ENCODE measurements at places on chromosomes 7 and 10. TPM values are rescaled to one million over a fixed set of nuclear protein-coding genes. Genes with fewer than 3 reads are reported as not detected.
A peak's percentile ranks its signal among the peaks of the same experiment; 100 is the strongest.

- no peak for DNase-seq
Measured at GRCh38 chr10:133235932-133236331, 1.7 kb upstream of the VENTX start.

Gene HHEX
- 0.40 TPM for total RNA-seq

DNA sequence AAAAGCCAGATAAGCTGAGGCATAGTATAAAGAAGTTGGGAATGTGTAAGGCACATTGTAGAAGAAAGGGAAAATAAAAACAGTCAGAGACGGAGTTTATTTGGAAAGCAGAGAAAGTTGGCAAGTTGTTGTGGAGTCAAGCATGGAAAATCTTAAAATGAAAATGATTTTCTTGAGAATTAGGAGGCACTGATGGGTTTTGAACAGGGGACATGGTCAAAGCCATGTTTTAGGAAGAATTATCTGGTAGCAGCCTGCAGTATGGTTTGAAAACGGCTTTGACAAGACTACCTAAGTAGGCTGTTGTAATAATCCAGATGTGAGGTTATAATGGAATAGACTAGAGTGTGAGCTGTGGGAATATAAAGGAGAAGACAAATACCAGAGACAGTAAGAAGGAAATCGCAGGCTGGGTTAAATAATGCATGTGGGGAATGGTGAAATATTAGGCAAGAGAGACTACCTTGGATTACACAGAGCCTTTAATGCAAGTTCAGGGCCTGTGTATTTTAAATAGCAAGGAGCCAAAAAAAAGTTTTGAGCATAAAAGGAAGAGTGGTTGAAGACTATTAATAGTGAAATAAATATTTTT, 130.4 kb upstream of the MEOX2 start:
- no peak for DNase-seq

DNA sequence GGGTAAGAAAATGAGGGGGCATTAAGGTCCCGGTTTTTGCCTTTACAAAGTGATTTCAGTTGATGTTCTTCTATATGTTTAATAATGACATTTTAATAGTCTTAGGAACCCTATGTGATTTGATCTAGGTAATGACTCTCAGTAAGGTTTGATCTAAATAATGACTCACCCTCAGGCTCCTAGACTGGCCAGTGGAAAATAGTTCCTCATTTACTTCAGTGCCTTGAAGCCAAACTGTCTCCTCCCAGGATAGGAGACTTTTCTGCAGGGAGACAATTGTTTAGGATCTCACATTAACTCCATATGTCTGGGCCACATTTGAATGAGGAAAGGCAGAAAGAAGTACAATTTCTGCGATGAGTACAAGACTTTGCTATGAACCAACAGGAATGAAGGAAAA, 1331.9 kb downstream of the XPNPEP1 start:
- DNase-seq, result no peak

GRCh38 chr7:78779788-78780187, 673.7 kb downstream of the MAGI2 start:
- DNase-seq, result no peak

Gene OR2A12
- not detected for total RNA-seq

Gene UCN3
- not detected for total RNA-seq

Gene WNT8B
- not detected for total RNA-seq

DNA sequence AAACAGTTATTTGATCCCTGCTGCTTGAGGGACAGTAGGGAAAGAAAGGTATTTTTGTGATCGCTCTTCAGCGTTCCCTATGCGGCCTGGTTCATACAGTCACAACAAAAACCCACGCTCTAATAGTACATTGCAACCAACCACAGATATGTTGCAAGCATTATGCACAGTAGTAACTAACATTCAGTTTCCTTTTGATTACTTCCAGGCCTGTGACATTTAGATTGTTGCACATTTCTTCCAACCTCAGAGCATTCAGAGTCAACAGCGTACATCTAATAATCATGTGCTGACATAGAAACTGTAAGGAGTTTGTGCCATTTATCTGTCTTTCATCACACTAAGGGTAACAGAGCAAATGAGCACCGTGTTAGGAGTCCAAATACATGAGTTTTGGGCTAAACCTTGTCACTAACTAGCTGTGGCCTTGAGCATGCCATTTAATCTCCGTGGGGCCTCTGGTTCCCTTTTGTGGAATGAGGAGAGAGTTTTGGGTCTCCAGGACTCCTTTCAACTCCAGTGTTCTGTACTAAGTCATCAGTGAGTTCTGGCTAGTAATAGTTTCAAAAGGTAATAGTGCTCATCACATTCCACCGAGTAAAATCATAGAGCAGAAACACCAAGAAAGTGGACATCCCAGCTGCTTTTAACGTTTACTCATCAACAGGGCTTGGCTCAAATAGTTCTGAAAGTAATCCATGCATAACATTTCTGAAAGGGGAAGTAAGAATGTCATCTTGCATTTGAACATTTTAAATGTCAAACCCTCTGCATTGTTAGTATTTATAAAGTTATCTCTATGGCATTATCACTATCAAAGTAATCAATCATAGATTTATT, 99.0 kb upstream of the FZD1 start:
- DNase-seq, result peak; percentile 92

DNA sequence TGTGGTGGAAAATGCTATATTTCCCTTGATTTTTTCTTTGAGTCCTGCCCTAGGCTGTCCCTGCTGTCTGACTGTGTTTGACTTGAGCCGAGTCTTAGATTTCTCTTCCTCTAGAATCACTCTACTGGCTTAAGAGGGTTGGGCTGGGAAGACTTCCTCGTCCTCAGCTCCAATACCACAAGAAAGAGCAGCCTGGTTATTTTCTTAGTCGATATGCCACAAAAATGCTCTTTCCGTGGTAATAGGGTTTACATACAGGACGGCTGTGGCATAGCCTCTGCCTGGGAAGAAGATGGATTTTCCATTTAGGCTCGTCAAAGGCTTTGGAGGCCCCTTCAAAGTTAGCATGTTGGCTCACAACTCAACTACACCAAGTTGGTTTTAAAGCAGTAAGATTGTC, 212.0 kb upstream of the IGFBP3 start:
- DNase-seq, result no peak

Gene NPTX2
- total RNA-seq, result not detected

- no peak for DNase-seq
Measured at GRCh38 chr10:7833210-7833609, 14.9 kb downstream of the TAF3 start.

Gene BLVRA
- total RNA-seq, result 44.8 TPM

DNA sequence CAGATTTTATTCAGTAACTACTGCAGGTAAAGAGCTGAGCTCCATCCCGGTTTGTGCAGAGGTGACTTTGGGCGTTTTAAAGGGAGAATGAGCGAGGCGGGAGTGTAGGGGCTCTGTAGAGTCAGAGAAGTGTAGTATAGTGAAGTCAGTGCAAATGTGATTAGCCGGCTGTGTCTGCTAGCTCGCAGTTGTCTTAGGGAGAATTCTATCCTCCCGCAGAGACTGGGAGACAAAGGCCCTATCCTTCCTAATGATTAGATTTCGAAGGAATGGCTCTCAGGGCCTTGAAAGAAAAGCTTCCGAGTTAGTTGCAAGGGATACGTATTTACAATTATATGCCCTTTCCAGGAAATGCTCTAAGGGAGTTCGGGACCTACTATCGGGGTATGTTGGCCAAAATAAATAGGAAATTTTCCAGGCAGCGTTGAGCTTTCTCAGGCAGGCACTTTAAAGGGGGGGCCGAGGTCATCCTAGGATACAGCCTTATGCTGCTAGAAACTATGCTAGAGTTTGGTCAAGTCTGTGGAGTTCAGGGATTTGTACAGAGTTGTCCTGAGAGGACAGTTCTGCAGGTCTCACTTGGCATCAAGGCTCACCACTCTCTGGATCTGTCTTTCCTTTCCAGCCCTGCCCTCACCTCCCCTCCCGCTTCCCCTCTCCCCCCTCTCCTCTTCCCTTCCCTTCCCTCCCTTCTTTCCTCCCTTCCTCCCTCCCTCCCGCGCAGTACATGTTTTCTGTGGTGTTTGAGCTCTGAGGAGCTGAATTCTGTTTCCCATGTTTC, 825 bp downstream of the MRPL32 start:
- DNase-seq, result no peak

DNA sequence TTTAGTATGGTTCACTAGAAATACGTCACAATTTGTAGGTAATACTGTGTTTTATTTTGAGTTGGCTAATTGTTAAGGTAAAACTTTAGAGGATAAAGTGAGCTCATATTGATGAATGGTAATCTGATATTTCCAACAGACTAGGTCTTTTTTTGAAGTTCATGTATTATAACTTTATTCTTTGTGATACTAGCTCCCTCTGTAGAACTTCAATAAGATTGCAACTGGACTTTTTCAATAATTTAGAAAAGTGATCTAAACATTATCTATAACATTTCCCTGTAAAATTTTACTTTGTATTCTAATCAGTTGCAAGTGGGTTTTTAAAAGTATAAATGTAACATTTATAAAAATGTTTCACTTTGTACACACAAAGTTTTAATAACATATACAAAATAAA, 83.5 kb downstream of the ADK start:
- DNase-seq, result peak; percentile 47

GRCh38 chr7:66466081-66466600, 162.5 kb upstream of the KCTD7 start:
- no peak for DNase-seq

Gene PRSS37
- total RNA-seq, result not detected

DNA sequence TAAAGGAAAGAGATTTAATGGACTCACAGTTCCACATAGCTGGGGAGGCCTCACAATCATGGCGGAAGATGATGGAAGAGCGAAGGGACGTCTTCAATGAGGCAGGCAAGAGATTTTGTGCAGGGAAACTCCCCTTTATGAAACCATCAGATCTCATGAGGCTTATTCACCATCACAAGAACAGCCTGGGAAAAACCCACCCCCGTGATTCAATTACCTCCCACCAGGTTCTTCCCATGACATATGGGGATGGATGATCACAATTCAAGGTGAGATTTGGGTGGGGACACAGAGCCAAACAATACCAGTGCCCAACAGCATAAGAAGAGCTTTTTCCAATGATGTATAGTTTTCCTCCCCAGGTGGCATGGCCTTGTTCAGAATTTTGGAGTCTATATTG, 11.2 kb upstream of the C7orf33 start:
- DNase-seq, result no peak

DNA sequence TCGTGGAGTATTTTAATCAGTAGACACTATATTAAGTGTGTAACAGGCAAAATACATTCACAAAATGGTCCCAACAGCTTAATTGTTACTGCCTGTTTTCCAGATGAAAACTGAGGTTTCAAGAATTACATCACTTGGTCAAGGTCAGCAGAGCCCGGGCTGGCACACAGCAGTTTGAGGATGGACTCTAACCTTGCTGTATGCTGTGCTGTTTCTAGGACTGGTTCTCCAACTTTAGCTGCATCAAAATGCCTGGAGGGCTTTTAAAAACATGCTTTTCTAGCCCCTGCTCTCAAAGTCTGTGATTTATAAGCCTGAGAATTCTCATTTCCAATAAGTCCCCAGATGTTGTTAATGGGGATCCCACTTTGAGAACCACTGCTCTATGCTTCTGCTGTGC, 247.1 kb upstream of the FZD8 start:
- DNase-seq, result no peak

DNA sequence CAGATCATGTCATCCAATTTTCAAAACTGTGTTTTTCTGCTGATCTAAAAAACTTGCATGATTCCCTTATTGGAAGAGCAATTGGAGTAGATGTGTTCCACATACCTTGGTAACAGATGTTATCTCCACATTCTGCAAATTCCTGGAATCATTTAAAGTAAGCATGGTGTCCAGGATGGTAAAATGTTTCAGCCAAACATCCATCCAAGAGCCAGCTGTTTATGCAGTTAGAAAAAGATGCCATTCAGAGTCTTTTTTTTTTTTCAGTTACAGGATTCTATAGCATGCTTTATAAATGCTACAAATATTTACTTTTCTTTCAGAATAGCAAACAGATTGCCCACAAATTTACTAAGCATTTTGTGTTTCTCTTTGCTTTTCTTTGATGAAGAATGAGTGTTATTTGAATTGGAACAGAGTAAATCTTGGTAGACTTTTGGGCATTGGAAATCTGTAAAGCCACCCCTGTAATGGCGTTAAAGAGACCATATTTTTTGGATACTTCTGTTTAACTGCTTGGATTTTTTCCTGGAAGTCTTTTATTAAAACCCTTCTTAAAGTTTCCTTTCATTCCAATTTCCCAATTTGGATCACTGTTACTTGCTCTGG, 149.8 kb downstream of the GNAT3 start:
- no peak for DNase-seq

- no peak for DNase-seq
Measured at GRCh38 chr7:147535701-147536111, 1054.9 kb upstream of the C7orf33 start.

DNA sequence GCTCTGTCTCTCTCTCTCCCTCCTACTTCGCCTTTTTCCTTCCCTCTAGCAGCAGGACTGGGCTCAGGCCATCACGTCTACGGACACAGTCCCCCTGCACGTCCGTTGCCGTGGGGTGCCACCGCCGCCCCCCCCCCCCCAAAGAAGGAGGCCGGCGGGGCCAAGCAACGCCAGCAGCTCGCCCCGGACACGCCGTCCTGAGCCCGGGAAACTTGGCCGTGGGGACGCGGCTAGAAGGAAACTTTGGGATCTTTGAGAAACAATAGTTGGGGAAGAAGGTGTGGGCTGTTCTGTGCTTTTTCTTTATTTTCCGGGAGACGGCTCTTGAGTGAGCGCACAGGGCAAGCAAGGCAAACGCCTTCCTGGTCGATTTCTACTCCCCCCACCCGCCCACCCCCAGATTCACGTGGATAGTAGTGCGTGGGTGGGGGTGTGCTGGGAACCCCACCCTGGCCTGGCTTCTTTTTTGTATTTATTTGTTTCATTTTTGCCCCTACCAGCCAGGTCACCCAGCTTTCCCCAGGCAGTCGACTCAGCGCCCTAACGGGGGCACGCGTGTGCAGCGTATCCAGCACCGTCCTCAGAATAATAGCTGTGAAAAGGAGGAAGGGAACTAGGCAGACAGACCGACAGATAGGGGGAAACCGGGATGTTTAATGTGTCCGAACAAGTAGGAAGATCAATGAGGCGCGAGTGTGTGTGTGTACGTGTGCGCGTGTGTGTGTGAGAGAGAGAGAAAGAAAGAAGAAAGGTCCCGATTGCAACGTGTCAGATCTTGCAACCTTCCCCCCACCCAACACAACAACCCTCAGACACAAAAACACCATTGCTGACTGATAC, 1.4 kb downstream of the MXI1 start:
- DNase-seq, result peak; percentile 29

Gene MEIG1
- not detected for total RNA-seq

GRCh38 chr10:122294511-122295450, 23.7 kb downstream of the BTBD16 start:
- no peak for DNase-seq

Gene MYOZ1
- 0.87 TPM for total RNA-seq

All from renal cortical epithelial cell (primary cell).